ENCODE measurements at places on chromosomes 1 and 21.

GRCh38 chr1:10779841-10780240 is 16.6 kb downstream of the CASZ1 start:
- DNase-seq = no peak

DNA sequence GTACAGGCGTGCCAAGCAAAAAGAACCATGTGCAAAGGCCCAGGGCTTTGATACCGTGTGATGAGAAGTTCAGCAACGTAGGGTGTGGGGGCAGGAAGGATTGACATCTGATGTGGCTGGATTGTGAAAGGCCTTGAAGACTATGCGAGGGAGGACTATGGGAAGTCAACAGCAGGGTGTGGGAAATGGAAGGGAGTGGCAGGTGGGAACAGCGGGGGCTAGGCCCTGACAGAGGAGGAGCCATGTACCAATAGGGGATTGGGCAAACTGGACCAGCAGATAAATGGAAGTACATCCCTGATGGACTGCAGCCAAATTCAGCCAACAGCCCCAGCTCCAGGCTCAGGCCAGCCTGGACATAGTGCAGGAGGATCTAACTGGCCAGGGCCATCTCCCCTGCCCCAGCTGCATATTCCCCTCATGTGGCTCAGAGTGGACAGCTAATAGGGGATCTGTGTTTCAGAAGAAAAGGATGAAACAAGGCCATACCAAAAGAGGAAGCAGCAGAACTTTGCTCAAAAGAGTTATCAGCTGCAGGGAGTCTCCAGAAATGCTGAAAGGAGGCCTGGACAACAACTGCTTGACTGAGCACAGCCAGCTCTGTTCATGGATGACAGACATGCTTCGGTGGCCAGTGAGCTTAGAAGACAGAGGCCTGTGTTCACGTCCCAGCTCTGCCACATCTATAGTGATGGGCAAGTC is 140.2 kb upstream of the SGIP1 start:
- no peak for DNase-seq

DNA sequence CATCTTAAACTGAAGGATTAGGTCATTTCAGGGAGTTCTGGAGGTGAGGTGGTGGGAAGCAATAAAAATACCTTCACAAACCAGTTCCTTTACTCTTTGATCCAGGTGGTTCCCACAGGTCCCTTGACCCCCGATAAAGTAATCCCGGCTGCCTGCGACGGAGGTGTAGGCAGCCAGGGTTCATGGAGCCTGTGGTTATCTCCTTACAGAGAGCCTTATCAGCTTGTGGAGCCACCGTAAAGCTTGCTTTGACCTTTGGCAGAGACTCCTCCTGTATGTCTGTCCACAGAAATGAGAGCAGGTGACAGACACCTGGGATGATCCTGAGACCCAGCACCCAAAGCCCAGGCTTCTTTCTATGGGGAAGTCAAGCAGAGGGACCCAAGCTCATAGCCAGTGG is 243.4 kb downstream of the KIF26B start:
- no peak for DNase-seq

- DNase-seq = no peak
These were observed 190.2 kb downstream of the RASAL2 start for GRCh38 chr1:178284058-178284457.

DNA sequence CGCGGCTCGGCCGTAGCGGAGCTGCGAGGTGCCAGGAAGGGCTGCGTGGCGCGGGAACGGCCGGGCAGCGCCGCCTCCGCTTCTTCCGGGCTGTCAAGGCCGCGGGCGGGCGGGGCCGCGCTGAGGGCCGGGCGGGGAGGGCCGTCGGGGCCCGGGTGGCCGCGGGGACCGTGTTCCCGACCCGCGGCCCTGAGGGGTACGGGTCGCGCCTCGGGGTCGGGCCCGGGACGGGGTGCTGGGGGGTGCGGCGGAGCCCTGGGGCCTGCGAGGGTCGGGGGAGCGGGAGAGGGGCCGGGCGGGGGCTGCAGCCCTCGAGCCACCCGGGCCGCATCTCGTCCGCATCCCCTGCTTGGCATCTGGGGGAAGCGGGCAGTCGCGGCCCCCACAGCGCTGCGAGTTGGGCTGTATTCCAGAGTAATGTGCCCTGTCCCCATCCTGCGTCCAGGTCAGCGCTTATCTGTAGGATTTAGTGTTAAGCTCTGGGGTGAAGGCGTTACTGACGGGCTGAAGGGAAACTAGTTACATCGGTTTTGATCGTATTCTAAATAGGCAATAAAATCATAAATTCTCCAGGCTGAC is 379 bp downstream of the RER1 start:
- DNase-seq = no peak

- no peak for DNase-seq
These were observed 8.7 kb upstream of the EXTL1 start for GRCh38 chr1:26012864-26013263.

DNA sequence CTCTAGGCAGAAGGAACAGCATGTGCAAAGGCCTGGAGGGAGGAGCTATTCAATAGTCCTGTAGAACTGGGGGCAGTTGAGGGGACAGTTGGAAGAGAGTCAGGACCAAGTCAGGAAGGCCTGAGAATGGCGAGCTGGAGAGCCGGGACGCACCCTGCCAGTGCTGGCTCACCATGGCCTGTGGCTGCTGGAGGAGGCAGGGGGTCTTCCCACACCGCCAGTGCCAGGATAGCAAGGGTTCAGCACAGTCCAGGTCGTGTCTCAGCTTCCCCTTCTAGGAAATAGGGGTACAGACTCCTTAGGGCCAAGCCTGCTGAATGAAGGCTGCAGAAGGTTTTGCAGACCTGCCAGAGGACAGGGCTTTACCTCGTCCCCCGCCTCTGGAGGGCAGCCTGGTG is 7.3 kb downstream of the PODN start:
- no peak for DNase-seq

- DNase-seq = no peak
These were observed 200.7 kb downstream of the CHRM3 start for GRCh38 chr1:239587066-239587465.

DNA sequence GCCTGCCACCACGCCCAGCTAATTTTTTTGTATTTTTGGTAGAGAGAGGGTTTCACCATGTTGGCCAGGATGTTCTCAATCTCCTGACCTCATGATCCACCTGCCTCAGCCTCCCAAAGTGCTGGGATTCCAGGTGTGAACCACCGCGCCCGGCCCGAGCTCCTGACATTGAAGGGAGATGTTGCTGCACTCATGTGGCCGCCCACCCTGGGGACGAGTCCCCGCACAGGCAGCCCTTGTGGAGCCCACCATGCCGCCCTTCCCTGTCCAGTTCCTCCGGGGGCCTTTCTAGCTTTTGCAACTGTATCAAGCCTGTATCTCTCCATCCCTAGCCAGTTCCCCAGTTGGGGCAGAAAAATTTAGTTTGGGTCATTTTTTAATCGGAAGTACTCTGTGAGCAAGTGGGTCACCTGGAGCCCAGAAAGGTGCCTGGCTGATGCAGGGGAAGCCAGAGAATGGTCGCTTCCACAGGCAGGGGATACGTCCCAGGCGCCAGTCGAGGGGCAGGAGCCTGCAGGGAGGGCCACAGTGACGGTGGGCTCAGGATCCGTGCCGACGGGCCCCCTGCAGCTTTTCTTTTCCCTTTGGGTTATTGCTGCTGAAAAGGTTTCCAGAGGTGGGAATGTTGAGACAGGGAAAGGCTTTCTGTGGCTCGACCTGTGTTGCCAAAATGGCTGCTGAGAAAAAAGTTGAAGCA is 20.4 kb downstream of the PCNT start:
- DNase-seq = no peak

- DNase-seq = no peak
These were observed 41.7 kb downstream of the TNFRSF9 start for GRCh38 chr1:7898962-7899361.
